ENCODE measurements at places on chromosomes 7 and 10.

DNA sequence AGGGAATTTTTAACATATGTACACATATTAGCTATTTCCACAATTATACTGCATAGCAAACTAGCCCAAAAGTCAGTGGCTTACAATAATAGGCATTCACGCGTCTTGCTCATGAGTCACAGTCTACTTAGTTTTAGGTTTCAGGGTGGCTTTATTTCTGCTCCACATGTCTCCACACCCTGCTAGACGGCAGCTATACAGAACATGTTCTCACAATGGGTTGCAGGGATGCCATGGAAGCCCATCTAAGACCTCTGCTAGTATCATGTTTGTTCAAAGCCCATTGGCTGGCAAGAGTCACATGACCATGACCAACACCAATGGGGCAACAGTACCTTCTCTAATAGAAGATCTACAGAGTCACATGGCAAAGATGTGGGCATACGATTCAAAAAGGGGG lies 96.3 kb upstream of the NEBL start:
- DNase-seq: peak; percentile 69

DNA sequence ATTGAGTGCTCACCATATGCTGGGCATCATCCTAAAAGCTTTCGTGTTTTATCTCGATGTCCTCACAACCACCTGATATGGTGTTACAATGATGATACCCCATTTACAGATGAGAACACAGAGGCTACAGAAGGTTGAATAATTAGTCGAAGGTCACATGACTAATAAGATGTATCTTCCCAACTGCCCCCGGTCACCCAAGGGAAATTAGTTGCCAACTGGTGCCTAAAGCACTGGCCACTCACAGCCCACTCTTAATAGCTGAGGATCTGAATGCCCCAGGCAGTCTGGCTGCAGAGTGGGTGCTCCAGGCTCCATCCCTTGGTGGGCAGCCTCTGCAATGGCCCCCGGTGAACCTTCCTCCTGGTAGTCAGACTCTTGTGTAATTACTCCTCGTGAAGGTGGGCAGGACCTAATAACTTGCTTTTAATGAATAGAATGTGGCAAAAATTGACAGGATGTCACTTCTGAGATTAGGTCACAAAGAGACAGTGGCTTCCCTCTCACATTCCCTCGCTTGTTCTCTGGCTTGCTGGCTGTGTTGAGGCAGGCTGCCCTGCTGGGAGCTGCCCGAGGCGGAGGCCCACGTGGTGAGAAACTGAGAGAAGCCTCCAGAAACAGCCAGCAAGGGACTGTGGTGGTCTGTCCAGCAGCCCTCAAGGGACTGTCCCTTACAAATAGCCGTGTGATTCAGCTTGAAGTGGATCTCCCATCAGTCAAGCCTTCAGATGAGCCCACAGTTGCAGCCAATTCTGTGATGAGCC lies 109.4 kb downstream of the ARHGAP22 start:
- DNase-seq: no peak

DNA sequence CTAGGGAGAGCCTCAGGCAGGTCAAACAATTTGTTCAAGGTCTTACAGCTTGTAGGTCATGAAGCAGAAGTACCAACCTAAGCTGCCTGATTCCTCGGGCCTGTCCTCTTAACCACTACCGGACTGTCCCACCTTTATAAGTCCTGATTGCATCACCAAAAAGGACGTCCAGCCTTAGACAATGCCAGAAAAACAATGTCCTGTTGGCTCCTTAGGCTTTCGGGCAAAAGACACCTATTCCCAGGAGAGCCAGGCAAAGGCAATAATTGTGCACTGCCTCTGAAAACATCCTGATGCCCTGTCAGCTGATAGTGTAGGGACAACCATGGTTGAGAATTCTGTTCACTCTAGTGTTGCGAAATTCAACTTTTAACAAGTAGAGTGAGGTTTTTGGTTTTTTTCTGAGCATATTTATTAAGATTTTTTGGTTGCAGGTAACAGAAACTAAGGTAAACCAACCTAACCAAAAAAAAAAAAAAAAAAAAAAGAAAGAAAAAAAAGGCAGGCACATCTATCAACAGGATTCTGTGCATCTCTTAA lies 40.5 kb downstream of the CDHR3 start:
- no peak for DNase-seq

DNA sequence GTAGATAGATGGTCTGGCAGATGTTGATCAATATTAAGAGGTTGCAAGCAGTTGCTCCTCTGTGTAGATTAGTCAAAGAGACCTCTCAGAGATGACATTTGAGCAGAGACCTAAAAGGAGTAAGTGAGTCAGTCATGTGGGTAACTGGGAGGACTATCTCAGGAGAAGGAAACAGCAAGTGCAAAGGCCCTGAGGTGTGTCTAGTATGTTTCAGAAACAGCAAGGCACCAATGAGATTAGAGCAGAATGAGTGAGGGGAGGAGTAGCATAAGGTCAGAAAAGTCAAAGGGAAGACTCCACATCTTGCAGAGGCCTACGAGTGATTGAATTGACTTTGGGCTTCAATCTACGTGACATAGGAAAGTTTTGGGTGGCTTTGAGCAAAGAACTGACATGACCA lies 89.8 kb upstream of the COL1A2 start:
- no peak for DNase-seq

DNA sequence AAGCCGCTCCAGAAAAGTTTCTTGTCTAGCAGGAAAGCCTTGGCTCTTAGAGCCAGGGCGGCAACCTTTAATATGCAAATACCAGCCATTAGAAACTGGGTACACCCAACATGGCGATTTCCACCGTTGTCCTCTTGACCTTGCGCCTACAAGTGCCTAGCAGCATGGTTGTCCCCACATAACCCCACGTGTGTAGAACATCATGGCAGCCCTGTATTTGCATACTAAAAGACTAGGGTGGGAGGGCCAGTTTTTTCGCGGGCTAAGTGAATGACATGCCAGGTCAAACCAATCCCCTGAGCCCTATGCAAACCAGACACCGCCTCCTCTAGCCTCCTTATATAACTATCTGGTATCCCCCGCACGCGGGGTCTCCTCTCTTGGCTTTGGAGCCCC lies 58.4 kb upstream of the FZD8 start:
- DNase-seq: no peak

DNA sequence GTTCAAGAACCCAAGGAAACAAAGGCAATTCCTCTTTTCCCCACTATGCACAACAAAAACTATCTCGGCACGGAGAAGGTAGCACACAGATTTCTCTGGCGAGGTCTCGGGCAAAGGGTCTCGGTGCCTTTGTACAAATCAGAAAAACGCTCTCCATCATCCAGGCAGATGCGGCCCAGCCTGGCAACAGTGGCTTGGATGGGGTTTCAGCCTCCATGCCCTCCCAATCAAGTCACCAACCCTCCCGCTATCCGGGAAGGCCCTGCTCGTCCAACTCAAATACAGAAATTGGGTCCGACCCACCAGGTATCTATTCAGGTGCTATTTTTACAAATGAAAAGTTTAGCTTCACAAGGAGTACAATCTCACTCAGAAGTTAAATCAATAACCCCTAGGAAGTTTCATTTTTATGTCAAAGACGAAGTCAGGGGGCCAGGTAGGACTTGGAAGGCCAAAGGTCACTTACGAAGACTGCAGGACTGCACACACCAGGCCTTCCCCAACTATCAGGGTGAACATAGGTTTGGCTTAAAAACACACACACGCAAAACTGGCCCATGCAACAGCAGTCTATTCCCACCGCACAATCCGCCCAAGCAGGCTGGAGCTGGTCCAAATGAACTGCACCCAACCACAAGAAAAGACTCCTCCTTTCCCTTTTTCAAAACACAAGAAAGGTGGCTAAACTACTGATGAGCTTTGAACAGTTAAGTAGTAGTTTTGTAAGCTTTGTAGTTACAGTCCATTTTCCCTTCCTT lies 43.0 kb downstream of the GNA12 start:
- no peak for DNase-seq

DNA sequence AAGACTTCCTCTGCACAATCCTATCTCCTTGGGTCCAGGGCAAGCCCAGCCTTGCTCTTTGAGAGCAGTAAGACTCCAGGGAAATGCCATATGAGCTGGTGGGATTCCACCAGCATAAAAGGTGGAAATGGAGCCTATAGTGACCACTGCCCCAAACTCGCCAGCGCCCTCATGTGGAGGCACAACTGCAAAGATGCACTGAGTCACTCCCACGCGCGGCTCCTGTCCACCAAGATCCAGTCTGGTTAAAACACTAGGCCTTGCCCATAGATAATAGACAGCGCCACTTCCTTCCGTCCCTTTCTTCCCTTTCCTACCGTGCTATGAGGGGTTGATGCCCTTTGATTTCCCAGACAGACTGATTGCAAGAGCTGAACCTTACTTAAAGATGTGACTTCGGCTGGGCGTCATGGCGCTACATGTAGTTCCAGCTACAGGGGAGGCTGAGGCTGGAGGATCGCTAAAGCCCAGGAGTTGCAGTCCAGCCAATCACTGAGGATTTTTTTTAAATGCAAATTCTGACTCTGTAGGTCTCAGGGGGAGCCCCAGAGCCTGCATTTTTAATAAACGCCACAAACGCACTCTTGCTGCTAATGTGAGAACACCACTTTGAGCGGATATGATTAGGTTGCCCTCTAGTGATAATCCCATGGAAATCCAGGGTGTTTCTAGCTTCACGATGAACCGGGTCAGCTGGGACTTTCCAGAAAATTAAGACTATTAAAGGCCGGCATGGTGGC lies 136.5 kb downstream of the EPC1 start:
- peak; percentile 10 for DNase-seq

- DNase-seq: no peak
Measured at GRCh38 chr7:47310020-47310419, 271.9 kb downstream of the TNS3 start.

GRCh38 chr10:91096274-91096673 lies 124.2 kb upstream of the PCGF5 start:
- DNase-seq: no peak

GRCh38 chr7:28516390-28517172 lies 104.3 kb downstream of the CREB5 start:
- DNase-seq: no peak

DNA sequence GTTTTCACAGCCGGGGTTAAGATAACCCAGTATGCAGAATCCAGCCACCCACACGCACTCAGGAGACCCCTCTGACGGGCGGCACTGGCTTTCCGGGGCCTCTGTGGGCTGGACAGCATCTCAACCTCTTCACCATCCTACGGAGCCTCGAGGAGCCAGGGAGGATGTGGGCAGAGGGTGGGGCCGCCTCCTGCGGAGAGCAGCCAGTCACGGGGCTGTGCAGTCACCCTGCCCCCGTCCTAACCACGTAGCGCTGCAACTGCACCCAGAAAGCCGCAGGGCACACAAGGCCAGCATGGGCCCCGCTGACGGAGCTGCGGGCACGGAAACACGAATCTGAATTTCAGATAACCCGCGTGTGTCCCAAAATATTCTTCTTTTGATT lies 270.3 kb downstream of the ELFN1 start:
- no peak for DNase-seq

GRCh38 chr10:25839683-25840082 lies 94.3 kb upstream of the MYO3A start:
- DNase-seq: no peak

DNA sequence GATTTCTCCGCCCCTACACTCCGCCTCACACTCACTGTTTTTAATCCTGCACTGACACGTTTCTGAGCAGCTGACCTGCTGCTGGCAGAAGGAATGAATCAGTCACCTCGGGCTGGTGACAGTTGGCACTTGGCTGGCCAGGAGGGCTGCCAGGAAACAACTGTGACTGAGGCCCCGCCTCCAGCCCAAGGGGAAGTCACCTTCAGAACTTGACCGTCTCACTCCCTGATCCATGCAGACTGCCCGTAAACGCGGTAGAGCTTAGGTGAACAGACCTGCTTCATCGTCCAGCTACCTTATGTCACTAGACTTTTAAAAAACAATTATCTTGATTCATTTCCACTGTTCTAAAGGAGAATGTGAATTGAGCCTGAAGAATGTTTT lies 107.5 kb downstream of the DOCK1 start:
- DNase-seq: no peak

DNA sequence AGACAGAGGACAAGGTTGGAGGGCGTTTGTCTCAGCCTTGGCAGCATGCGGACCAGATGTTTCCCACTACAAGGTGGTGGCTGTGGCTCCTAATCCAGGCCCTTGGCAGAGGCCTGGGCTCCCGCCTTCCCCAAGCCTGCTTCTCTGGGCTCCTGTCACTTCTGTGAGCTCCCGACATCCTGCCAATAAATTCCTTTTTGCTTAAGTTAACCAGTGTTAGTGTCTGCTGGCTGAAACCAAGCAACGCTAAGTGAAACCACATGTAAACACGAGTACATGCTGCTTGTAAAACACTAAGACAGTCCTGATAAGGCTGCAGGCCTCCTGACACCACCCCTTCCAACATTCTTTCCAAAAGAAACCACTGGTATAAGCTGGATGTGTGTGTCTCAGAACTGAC lies 263.6 kb upstream of the ZMIZ1 start:
- DNase-seq: peak; percentile 69

GRCh38 chr10:11454160-11454559 lies 157.3 kb downstream of the USP6NL start:
- DNase-seq: no peak

GRCh38 chr10:668786-669485 lies 20.5 kb downstream of the DIP2C start:
- DNase-seq: no peak

DNA sequence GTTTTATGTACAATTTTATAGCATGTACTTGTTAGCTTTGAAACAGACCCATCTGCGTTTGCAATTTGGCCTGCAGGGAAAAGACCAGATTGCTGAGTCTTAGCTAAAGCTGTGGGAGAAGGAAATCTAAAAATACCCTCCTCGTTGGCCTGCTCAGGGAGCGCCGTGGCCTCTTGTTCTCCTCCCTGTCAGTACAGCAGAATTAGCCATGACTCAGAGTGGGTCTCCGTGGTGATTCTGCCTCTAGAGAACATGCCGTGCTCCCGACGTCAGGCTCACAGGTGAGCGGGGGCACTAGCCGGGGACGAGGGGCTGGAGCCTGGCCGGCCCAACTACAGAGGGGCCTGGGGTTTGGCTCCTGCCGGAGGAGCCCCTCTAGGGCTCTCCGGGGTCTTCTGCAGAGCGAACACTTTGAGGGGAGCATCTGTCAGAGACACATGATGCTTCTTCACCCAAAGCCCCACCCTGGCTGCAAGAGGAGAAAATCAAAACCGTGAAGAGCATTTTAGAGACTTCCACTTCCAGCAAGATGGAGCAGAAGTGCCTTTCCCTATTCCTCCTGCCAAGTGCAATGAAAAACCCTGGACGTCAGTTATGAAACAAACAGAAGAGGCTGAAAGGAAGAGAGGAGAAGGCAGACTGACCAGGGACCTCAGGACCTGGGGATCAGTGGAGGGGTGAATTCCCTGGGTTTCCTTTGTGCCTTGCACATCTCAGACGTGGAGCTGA lies 98.9 kb downstream of the LHPP start:
- peak; percentile 76 for DNase-seq

DNA sequence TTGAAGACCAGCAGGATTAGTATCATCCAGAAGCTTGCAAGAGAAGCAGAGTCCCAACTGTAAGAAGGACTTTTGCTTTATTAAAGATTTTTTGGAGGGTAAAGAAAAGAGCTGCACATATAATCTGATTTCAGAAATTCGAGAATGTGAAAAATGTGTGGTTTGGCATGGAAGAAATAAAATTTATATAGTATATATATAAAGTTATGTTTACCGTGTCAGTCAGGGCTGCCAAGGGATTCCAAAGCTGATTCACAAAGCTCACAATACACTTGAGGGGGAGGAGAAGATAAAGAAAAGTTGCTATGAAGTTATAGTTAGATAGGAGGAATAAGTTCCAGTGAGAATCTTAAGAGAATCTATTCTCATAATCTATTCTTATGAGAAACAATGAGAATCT lies 231.8 kb upstream of the CACNA2D1 start:
- no peak for DNase-seq
